ENCODE measurements at places on chromosomes 12 and 14.

- H3K27me3 ChIP-seq, result no peaks in the 10 kb centered on the region
- peaks cover 27% of the 10 kb centered on the region for H3K4me1 ChIP-seq
- no peak for DNase-seq
- peak overlapping the region; percentile 88 for H3K4me3 ChIP-seq
Observed at GRCh38 chr12:12999271-12999958, 650 bp downstream of the HEBP1 start.

GRCh38 chr14:59081720-59082119 is 106.7 kb upstream of the DAAM1 start:
- no peaks in the 10 kb centered on the region for H3K4me1 ChIP-seq
- no peak overlapping the region for H3K4me3 ChIP-seq

DNA sequence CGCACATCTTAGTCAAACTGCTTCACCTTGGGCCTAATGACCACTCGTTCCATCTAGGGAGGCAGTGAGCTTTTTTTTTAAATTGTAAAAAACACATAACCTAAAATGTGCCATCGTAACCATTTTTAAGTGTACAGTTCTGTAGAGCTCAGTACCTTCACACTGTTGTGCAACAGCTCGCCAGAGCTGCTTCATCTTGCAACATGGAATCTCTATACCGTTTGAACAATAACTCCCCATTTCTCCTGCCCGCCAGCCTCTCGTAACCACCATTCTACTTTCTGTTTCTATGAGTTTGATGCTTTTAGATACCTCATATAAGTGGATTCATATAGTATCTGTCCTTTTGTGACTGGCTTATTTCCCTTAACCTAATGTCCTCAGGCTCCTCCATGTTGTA is 196.2 kb downstream of the CHST11 start:
- peaks cover 37% of the 10 kb centered on the region for H3K4me1 ChIP-seq
- DNase-seq, result no peak
- no peak overlapping the region for H3K4me3 ChIP-seq
- H3K27ac ChIP-seq, result no peak overlapping the region

GRCh38 chr12:29762637-29763300 is 21.0 kb downstream of the TMTC1 start:
- H3K36me3 ChIP-seq, result no peaks in the 10 kb centered on the region
- H3K27me3 ChIP-seq, result no peaks in the 10 kb centered on the region
- no peaks in the 10 kb centered on the region for H3K4me1 ChIP-seq
- DNase-seq, result no peak

- H3K4me3 ChIP-seq, result peak overlapping the region; percentile 6
- DNase-seq, result no peak
- peak overlapping the region; percentile 8 for H3K27ac ChIP-seq
- peaks cover 10% of the 10 kb centered on the region for H3K4me1 ChIP-seq
- no peaks in the 10 kb centered on the region for H3K27me3 ChIP-seq
Observed at GRCh38 chr14:103480595-103480994, 42.0 kb downstream of the CKB start.

GRCh38 chr14:82854131-82854530 is 1320.5 kb upstream of the SEL1L start:
- DNase-seq, result no peak
- no peaks in the 10 kb centered on the region for H3K36me3 ChIP-seq
- H3K4me3 ChIP-seq, result no peak overlapping the region

- H3K4me1 ChIP-seq, result peaks cover 23% of the 10 kb centered on the region
- DNase-seq, result no peak
- no peak overlapping the region for H3K4me3 ChIP-seq
- H3K27ac ChIP-seq, result peak overlapping the region; percentile 70
- no peaks in the 10 kb centered on the region for H3K36me3 ChIP-seq
Observed at GRCh38 chr14:49928015-49928414, 35.1 kb downstream of the ARF6 start.

DNA sequence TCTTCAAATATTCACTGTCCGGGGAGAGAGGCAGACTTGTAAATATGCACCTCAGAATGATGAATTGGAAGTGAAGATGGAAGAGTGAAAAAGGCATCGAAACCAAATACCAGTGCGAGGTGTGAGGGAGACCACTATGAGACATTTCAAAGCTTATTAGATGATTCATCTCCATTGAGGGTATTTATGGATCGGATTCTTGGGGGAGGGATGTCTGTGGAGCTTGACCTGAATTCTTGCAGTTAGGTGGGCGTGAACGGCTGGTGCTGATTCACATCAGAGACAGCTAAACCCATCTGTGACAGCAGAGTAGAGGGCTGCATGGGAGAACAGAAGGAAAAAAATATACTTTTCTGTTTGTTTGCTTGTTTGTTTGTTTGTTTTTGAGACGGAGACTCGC is 677.2 kb downstream of the AACS start:
- H3K27ac ChIP-seq, result no peak overlapping the region
- H3K27me3 ChIP-seq, result no peaks in the 10 kb centered on the region
- no peaks in the 10 kb centered on the region for H3K4me1 ChIP-seq
- H3K4me3 ChIP-seq, result no peak overlapping the region
- no peak for DNase-seq
- H3K36me3 ChIP-seq, result no peaks in the 10 kb centered on the region

GRCh38 chr12:56046027-56046780 is 4.5 kb downstream of the RPS26 start:
- H3K4me3 ChIP-seq, result no peak overlapping the region
- DNase-seq, result no peak
- peaks cover 16% of the 10 kb centered on the region for H3K4me1 ChIP-seq
- no peaks in the 10 kb centered on the region for H3K27me3 ChIP-seq

GRCh38 chr12:102562836-102563425 is 82.6 kb upstream of the IGF1 start:
- H3K36me3 ChIP-seq, result peaks cover 1% of the 10 kb centered on the region
- H3K4me1 ChIP-seq, result no peaks in the 10 kb centered on the region
- no peak overlapping the region for H3K4me3 ChIP-seq
- no peak overlapping the region for H3K27ac ChIP-seq
- H3K27me3 ChIP-seq, result peaks cover 12% of the 10 kb centered on the region

- no peak for DNase-seq
- no peaks in the 10 kb centered on the region for H3K36me3 ChIP-seq
- no peak overlapping the region for H3K4me3 ChIP-seq
- H3K27ac ChIP-seq, result no peak overlapping the region
Observed at GRCh38 chr14:34465069-34465859, 3.2 kb upstream of the SPTSSA start.

GRCh38 chr12:60173224-60174170 is 577.7 kb downstream of the SLC16A7 start:
- no peaks in the 10 kb centered on the region for H3K27me3 ChIP-seq
- no peak for DNase-seq
- no peaks in the 10 kb centered on the region for H3K36me3 ChIP-seq
- no peak overlapping the region for H3K4me3 ChIP-seq
- H3K27ac ChIP-seq, result no peak overlapping the region

GRCh38 chr12:108972358-108972757 is 48.5 kb downstream of the SVOP start:
- DNase-seq, result no peak
- no peaks in the 10 kb centered on the region for H3K36me3 ChIP-seq
- H3K27me3 ChIP-seq, result peaks cover 12% of the 10 kb centered on the region
- H3K27ac ChIP-seq, result no peak overlapping the region

- peaks cover 9% of the 10 kb centered on the region for H3K27me3 ChIP-seq
- no peak for DNase-seq
- no peak overlapping the region for H3K27ac ChIP-seq
- no peaks in the 10 kb centered on the region for H3K36me3 ChIP-seq
- H3K4me3 ChIP-seq, result no peak overlapping the region
Observed at GRCh38 chr12:97461553-97461952, 1.1 kb upstream of the RMST start.

DNA sequence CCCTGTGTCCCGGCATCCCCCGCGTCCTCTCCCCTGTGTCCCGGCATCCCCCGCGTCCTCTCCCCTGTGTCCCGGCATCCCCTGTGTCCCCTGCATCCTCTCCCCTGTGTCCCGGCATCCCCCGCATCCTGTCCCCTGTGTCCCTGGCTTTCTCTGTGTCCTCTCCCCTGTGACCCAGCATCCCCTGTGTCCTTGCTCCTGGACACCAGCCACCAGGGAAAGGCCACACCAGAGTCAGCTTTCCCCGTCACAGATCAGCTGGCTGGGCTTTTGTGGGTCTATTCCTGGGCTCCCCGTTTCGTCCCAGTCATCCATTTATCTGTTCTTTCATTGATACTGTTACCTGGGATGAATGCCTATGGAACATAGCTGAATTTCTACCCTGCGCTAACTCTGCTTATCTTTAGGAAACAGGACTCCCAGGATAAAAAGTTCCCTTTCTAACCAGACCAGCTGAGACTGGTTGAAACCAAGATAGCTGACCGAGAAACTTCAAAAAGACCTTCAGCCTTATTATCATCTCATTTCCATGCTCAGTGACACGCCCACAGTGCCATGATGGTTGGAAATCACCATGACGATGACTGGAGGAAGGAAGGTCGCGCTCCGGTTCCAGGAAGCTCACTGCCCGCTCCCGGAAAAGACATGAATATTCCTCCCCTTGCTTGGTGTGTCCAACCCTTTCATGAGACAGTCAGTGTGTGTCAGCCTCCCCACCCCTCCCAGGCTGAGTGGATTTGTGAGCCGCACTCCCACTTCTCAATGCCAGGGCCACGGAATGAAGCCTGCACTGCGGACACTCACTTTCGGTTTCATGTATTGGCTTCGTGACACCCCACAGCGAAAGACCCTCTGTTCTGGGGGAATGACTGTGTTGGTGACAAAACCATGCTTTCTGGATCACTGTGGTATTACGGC is 276.4 kb upstream of the SFSWAP start:
- H3K36me3 ChIP-seq, result peaks cover 4% of the 10 kb centered on the region
- H3K4me1 ChIP-seq, result peaks cover 7% of the 10 kb centered on the region
- no peak overlapping the region for H3K27ac ChIP-seq
- peaks cover 17% of the 10 kb centered on the region for H3K27me3 ChIP-seq
- no peak for DNase-seq

- no peak overlapping the region for H3K27ac ChIP-seq
- H3K36me3 ChIP-seq, result no peaks in the 10 kb centered on the region
- H3K4me1 ChIP-seq, result no peaks in the 10 kb centered on the region
- H3K27me3 ChIP-seq, result no peaks in the 10 kb centered on the region
- no peak for DNase-seq
Observed at GRCh38 chr14:40599725-40600124, 1007.0 kb upstream of the LRFN5 start.

DNA sequence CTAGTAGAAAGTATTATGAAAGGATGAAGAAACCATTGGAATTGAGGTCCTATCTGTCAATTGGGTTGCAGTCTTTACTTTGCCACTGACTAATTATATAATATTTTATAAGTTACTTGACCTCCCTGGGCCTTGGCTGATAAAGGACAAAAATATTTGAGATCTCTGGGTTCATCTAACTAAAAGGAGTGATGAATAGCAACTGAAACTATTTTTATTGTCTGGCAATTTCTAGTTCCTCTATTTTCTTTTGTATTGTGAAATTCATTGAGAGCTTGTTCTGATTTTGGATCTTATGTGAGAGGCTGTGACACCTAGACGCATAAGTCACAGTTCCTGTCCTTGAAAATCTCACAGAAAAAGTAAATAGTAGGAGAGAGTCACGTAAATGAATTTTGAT is 415.7 kb upstream of the ATP2B1 start:
- DNase-seq, result no peak
- no peak overlapping the region for H3K27ac ChIP-seq
- no peak overlapping the region for H3K4me3 ChIP-seq
- peaks cover 4% of the 10 kb centered on the region for H3K4me1 ChIP-seq
- peaks cover 3% of the 10 kb centered on the region for H3K27me3 ChIP-seq

Measured in memory B cell (primary cell).